Adrenal gland (tissue), 19 donors: ENCODE measurements at places on chromosomes 11 and 22. TPM values are rescaled to one million over a fixed set of nuclear protein-coding genes. Genes with fewer than 3 reads are reported as not detected.
A peak's percentile ranks its signal among the peaks of the same experiment; 100 is the strongest.

The QSER1 gene
- 16.2 TPM for total RNA-seq

The SYT7 gene
- total RNA-seq = 0.89 TPM

The C11orf52 gene
- total RNA-seq = 2.5 TPM

- no peak overlapping the region for H3K27ac ChIP-seq
- H3K27me3 ChIP-seq = no peaks in the 10 kb centered on the region
- no peak for DNase-seq
- no peaks in the 10 kb centered on the region for H3K36me3 ChIP-seq
- H3K4me3 ChIP-seq = no peak overlapping the region
These were observed 4.7 kb upstream of the POLD4 start for GRCh38 chr11:67357831-67358670.

The CD82 gene
- total RNA-seq = 31.7 TPM

GRCh38 chr11:128530118-128531074 is 57.0 kb downstream of the ETS1 start:
- no peaks in the 10 kb centered on the region for H3K4me1 ChIP-seq
- no peaks in the 10 kb centered on the region for H3K36me3 ChIP-seq
- no peaks in the 10 kb centered on the region for H3K27me3 ChIP-seq

DNA sequence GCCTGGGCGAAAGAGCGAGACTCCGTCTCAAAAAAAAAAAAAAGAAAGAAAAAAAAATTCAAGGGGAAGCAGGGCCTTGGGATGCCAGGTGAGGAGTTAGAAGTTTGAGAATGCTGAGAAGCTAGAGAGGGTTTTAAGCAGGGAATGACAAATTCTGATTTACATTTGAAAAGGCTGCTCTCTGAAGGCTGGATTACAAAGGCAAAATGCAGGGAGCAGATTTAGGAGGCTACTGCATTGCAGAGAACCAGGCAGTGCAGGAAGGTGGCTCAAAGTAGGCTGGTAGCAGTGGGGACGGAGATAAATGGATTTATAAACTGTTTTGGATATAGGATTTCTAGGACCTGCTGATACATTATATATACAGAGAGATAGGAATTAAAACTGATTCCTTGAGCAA is 66.6 kb downstream of the KCNC1 start:
- no peaks in the 10 kb centered on the region for H3K4me1 ChIP-seq
- no peaks in the 10 kb centered on the region for H3K36me3 ChIP-seq
- H3K27ac ChIP-seq = no peak overlapping the region
- no peaks in the 10 kb centered on the region for H3K27me3 ChIP-seq

The SHISA8 gene
- total RNA-seq = 21.1 TPM

DNA sequence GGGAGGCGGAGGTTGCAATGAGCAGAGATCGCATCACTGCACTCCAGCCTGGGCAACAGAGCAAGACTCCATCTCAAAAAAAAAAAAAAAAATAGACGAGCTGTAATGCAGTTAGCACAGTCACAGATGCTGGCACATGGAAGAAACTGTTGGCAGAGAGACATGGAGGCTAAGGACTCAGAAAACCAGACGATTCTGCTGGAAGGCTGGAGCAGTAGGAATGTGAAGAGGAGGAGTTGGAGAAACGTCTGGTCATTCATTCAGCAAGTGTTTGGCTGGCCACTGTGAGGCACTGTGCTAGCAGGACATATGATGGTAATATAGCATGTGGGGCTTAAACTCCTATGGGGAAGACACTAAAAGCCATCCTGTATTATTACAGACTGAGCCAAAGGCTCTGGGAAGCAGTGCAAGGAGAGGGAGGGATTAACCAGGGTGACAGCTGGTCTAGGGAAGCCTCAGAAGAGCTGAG is 5.0 kb downstream of the UQCR10 start:
- H3K27ac ChIP-seq = no peak overlapping the region
- no peaks in the 10 kb centered on the region for H3K36me3 ChIP-seq
- peaks cover 14% of the 10 kb centered on the region for H3K4me1 ChIP-seq
- no peak overlapping the region for H3K4me3 ChIP-seq
- H3K27me3 ChIP-seq = no peaks in the 10 kb centered on the region

- H3K36me3 ChIP-seq = no peaks in the 10 kb centered on the region
- H3K27me3 ChIP-seq = no peaks in the 10 kb centered on the region
- no peak overlapping the region for H3K27ac ChIP-seq
- H3K4me3 ChIP-seq = no peak overlapping the region
- H3K4me1 ChIP-seq = no peaks in the 10 kb centered on the region
These were observed 92.2 kb downstream of the STK33 start for GRCh38 chr11:8501836-8502235.

DNA sequence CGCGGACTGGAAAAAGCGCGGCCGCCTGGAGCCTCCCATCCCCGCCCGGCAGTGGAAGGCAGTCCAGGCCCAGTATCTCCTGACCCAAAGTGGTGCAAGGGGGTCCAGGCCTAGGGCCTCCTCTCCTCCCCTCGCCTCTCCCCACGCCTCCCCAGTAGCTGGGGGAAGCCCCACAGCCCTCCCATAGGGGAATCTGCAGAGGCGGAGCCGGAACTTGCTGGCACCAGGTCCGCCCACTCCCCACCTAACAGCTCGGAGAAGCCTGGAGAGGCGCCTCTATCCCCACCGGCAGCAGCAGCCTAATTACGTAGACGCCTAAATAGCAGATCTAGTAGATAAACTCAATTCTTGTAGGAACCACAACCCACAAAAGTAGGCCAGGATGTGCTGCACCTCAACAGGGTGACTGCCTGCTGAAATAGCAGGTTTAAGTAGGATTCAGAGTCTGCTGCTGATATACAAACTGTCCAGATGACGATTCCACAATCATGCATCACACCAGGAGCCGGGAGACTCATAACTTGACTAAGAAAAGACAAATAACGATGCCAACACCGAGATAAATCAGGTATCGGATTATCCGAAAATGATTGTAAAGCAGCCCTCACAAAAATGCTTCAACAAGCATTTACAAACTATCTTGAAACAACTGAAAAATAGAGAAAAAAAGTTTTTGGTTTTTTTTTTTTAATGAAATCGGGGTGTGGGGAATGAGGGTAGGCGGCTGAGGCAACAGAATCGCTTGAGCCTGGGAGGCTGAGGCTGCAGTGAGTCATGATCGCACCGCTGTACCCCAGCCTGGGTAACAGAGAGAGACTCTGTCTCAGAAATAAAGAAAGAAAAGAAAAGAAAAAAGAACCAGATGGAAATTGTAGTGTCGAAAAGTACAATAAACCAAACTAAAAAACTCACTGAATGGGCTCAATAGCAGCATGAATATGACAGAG is 11.4 kb upstream of the BRD1 start:
- no peaks in the 10 kb centered on the region for H3K4me1 ChIP-seq
- H3K27me3 ChIP-seq = peaks cover 11% of the 10 kb centered on the region
- no peaks in the 10 kb centered on the region for H3K36me3 ChIP-seq
- no peak overlapping the region for H3K4me3 ChIP-seq

GRCh38 chr11:45052361-45052760 is 94.1 kb upstream of the PRDM11 start:
- H3K27ac ChIP-seq = no peak overlapping the region
- no peaks in the 10 kb centered on the region for H3K36me3 ChIP-seq
- DNase-seq = no peak
- H3K27me3 ChIP-seq = no peaks in the 10 kb centered on the region

DNA sequence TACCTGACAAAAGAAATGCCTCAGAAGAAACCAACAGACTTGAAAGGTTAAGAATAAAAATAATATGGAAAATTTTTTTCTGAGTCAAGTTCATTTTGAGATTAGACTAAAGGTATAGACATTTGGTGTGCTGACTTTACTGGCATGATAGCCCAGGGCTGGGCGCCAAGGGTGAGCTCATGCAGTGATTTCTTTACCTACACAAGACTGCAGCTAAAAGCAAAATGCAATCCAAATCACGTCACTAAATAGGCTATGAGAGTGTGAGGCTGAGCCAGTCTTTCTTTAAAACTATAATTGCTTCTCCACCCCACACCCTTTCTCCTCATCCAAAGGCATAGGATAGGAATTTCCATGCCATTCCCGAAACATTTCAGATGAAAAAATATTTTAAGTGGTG is 196.5 kb downstream of the FAM76B start:
- no peaks in the 10 kb centered on the region for H3K4me1 ChIP-seq
- H3K27me3 ChIP-seq = no peaks in the 10 kb centered on the region
- H3K27ac ChIP-seq = no peak overlapping the region
- no peak for DNase-seq
- no peak overlapping the region for H3K4me3 ChIP-seq
- H3K36me3 ChIP-seq = no peaks in the 10 kb centered on the region

DNA sequence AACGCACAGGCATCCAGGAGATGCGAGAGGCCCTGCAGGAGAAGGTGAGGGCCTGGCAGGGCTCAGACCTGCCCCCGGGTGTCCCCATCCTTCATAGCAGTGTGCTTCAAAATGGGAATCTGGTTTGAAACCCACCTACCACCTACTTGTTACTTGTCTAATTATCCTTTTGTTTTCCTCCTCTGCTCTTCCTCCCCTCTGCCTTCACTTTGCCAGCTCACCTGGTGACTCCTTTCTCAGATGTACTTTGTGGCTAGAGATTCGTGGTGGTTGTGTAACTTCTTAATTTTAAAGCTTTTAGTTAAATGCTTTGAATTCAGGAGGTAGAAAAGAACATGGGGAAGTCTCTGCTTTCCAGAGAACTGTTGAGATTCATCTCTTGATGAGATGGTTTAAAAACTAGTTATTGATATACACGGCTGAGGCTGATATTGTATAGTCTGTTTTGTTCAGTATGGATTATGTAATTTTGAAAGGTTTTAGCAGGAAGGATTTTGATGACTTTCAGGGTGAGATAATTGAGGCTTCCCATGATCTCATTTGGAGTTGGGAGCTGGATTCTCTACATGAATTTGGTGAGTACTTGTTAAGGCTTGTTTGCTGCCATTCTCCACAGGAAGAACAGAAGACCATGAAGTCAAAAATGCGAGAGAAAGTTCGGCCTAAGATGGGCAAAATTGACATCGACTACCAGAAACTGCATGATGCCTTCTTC is 8.0 kb downstream of the SF3B2 start:
- H3K36me3 ChIP-seq = peaks cover 100% of the 10 kb centered on the region
- H3K4me1 ChIP-seq = no peaks in the 10 kb centered on the region
- no peak overlapping the region for H3K4me3 ChIP-seq
- H3K27ac ChIP-seq = no peak overlapping the region
- DNase-seq = no peak

DNA sequence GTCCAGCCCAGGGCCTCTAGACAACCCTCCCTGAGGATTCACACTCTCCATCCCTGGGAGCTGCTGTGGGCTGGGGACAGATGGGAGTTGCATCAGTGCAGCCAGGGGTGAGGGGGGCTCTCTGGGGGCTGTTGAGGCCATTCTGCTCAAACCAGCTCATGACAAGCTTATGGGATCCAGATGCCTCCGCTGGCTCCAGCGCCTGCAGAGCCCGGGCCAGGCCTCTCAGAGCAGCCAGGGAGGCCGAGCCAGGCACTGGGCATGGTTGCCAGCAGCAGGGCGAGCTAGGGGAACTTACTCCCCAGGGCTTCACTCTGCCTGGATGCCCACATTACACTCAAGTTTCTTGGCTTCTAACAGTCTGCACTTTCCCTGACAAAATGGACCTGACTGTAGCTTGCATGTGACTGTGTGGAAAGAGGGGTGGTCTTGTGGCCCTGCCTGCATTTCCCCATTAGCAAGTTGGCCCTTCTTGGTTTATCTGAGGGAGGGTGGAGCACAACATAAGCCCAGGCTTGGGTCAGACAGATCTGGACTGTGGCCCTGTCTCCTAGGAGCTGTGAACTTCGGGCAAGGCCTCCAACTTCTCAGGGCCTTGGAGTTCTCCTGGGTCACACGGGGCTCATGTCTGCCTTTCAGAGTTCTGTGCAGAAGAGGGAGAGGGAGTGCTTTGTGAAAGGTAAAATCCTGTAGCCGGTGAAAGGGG is 34.5 kb upstream of the CYB5R3 start:
- peak overlapping the region; percentile 71 for H3K27ac ChIP-seq
- no peaks in the 10 kb centered on the region for H3K27me3 ChIP-seq
- no peak for DNase-seq
- H3K36me3 ChIP-seq = no peaks in the 10 kb centered on the region
- H3K4me3 ChIP-seq = no peak overlapping the region
- H3K4me1 ChIP-seq = no peaks in the 10 kb centered on the region

- no peak overlapping the region for H3K27ac ChIP-seq
- no peaks in the 10 kb centered on the region for H3K27me3 ChIP-seq
- H3K4me1 ChIP-seq = no peaks in the 10 kb centered on the region
- H3K36me3 ChIP-seq = no peaks in the 10 kb centered on the region
- DNase-seq = no peak
These were observed 55.2 kb downstream of the PDE3B start for GRCh38 chr11:14698771-14699170.

DNA sequence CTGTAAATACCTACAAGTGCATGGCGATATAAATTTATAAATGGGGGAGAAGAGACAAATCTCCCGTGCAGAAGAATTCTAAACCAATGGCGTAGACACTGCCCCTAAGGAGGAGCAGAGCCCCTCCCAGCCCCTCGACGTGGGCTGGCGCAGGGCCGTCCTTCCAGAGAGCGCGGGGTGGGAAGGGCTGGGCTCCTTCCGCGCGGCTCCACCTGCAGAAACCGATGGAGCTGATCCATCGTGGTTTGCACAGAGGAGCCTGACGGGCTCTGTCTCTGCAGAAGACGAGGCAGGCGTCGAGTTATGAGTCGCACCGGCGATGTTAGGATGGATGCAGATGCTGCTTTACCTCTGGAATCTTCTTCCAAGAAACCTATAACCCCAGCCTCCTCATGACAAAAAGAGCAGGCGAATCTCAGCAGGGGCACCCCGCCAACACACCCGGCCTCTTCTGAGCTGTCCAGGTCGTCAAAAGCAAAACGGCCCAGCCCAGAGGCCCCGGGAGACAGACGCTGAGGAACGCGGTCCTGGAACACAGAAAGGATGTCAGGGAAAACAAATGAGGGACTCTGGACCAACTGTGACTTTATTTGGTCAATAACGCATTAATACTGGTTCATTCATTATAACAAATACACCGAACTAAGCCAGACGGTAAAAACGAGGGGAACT is 11.0 kb upstream of the B4GALNT4 start:
- peaks cover 6% of the 10 kb centered on the region for H3K4me1 ChIP-seq
- no peak overlapping the region for H3K4me3 ChIP-seq

The TBX1 gene
- total RNA-seq = 4.6 TPM

- H3K27me3 ChIP-seq = no peaks in the 10 kb centered on the region
- H3K27ac ChIP-seq = no peak overlapping the region
- peaks cover 32% of the 10 kb centered on the region for H3K36me3 ChIP-seq
- no peak for DNase-seq
These were observed 19.0 kb upstream of the LIMK2 start for GRCh38 chr22:31193092-31193491.
